GM12878 (cell line): ENCODE measurements at places on chromosomes 6 and 20. TPM values are rescaled to one million over a fixed set of nuclear protein-coding genes. Genes with fewer than 3 reads are reported as not detected.

DNA sequence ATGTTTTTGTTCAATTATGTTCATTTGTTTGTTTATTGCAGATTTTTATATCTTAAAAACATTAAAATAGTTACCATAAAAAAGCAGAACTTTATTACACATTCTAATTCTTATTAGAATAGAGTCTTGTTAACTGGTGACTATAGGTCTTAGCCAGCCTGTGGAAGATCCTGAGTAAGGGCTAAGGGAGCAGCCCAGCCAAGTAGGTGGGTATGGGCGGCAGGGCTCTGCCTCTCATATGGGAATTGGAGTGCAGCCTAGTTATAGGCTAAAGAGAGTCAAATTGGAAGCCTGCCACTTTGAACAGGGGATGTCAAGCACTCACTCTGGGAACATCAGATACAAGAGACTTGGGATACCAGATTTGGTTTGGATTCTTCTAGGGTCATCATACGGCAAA, 10.5 kb upstream of the HSF2 start:
- no peak overlapping the region for H3K27ac ChIP-seq
- H3K27me3 ChIP-seq = no peaks in the 10 kb centered on the region; the same call in 1 of the 2 replicates
- no peaks in the 10 kb centered on the region for H3K4me1 ChIP-seq
- H3K4me3 ChIP-seq = no peak overlapping the region

GRCh38 chr6:170470734-170471133, 82.4 kb downstream of the PSMB1 start:
- no peaks in the 10 kb centered on the region for H3K36me3 ChIP-seq
- no peak overlapping the region for H3K4me3 ChIP-seq
- H3K4me1 ChIP-seq = no peaks in the 10 kb centered on the region
- DNase-seq = no peak
- H3K27me3 ChIP-seq = no peaks in the 10 kb centered on the region

The NFATC2 gene
- total RNA-seq = 17.5 and 20.0 TPM in 2 replicates

The SAMD5 gene
- total RNA-seq = 0.23 TPM in 1 of 2 replicates, not detected in the other

The GSTA2 gene
- not detected in 2 replicates for total RNA-seq

GRCh38 chr20:41981746-41982145, 363.6 kb upstream of the CHD6 start:
- no peak overlapping the region for H3K4me3 ChIP-seq
- H3K4me1 ChIP-seq = no peaks in the 10 kb centered on the region
- no peaks in the 10 kb centered on the region for H3K36me3 ChIP-seq

The CASS4 gene
- 0.19 and 0.21 TPM in 2 replicates for total RNA-seq

The LHFPL5 gene
- not detected in 2 replicates for total RNA-seq

The EDN3 gene
- not detected in 2 replicates for total RNA-seq

DNA sequence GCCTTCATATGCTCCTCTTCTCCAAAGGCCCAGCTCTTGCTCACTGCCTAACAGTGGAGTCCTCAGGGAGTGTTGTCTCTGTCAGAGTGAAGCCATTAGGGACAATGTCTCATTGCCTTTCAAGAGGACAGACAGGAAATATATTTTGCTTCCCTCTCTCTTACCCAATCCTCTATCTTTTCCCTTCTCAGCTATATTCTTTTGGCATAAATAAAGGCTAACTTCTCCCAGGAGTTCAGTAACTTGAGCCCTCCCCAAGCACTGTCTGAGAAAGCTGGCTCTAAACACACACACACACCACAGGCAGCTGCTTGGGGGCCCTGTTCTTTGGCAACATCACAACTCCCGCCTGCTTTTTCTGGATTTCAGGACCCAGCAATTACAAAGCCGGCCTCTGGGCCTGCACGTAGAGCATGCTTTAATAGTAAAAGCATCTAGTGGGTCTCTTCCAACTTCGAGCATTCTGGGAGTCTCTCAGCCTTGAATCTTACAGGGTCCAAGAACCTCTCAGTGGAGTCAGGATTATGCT, 34.7 kb upstream of the LAMA4 start:
- no peaks in the 10 kb centered on the region for H3K36me3 ChIP-seq
- DNase-seq = no peak
- H3K4me1 ChIP-seq = no peaks in the 10 kb centered on the region
- H3K27ac ChIP-seq = no peak overlapping the region

DNA sequence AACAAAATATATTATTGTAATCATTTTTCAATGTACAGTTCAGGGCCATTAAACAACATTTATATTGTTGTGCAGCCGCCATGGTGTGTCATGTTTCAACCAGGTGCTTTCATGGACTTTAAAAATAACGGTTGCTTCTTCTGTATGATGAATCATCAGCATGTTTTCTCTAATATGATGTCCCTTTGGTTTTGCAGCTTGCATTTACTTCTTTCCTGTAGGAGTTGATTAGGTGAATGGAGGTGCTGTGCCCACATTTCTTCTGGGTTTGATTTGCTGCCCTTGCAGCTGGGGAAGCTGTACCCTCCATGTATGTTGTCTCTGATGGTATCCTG, 54.9 kb upstream of the TULP4 start:
- no peak for DNase-seq
- H3K4me1 ChIP-seq = no peaks in the 10 kb centered on the region
- H3K27ac ChIP-seq = no peak overlapping the region
- H3K36me3 ChIP-seq = no peaks in the 10 kb centered on the region; the same call in 1 of the 2 replicates

DNA sequence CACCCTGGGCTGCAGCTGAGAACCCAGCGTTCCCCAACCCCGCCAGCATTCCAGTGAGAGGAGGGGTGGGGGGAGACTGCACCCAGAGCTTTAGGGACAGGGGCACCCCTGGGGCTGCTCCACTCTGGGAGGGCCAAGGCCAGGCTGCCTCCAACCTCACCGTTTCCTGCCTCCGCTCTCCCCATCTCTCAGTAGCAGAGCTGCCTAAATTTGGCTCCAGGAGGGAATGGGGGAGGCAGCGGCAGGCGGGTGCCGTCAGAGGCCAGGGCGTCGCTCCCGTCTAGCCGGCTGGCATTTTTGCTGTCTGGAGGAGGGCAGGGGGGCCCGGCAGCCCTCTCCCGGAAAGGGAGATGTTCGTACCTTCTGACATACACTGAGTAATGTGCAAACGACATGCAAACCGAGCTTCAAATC, 46.6 kb downstream of the NOL4L start:
- H3K27me3 ChIP-seq = no peaks in the 10 kb centered on the region
- no peak overlapping the region for H3K27ac ChIP-seq
- H3K4me1 ChIP-seq = peaks cover 46% of the 10 kb centered on the region
- H3K36me3 ChIP-seq = no peaks in the 10 kb centered on the region
- no peak for DNase-seq
- no peak overlapping the region for H3K4me3 ChIP-seq

DNA sequence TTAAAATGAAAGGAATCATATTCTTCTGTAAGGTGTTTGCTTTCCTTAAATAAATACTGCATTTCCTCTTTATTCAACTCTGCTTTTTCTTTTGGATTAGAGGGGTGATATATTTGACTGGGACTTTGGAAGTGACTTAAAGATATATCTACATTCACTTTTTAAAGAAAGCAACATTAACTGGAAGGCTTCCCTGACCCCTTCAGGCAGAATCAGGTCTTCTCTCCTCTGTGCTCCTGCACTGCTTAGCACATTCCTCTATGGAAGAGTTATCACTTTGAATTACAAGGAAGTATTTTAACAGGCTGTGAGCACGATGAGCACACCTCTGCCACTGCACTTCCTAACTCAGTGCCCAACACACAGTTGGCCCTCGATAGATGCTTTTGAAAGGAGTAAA, 59.2 kb upstream of the POU3F2 start:
- no peak overlapping the region for H3K27ac ChIP-seq
- no peak overlapping the region for H3K4me3 ChIP-seq
- no peaks in the 10 kb centered on the region for H3K27me3 ChIP-seq
- no peaks in the 10 kb centered on the region for H3K36me3 ChIP-seq
- H3K4me1 ChIP-seq = peaks cover 7% of the 10 kb centered on the region
- no peak for DNase-seq

DNA sequence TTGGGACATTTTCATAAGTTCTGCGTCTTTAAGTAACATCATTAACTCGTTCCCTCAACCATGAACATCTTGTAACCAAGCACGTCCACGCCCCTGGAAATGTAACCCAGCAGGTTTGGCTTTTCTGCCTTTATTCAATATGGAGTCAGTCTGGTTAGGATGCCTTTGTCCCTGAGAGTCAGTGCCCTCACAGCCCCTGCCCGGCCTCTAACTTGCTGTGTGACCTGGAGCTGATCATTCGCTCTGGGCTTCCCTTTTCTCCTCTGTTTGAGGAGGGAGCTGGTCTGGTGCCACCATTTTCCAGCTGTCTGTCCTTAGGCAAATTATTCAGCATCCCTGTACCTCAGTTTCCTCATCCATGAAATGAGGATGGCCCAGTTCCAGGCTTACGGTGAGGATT, 26.5 kb upstream of the ANGPT4 start:
- no peak for DNase-seq
- no peak overlapping the region for H3K27ac ChIP-seq
- no peak overlapping the region for H3K4me3 ChIP-seq
- no peaks in the 10 kb centered on the region for H3K4me1 ChIP-seq
- H3K27me3 ChIP-seq = no peaks in the 10 kb centered on the region

The BPIFA1 gene
- not detected in 2 replicates for total RNA-seq

GRCh38 chr6:138089325-138089724, 17.9 kb downstream of the PERP start:
- H3K36me3 ChIP-seq = no peaks in the 10 kb centered on the region
- DNase-seq = no peak
- H3K4me1 ChIP-seq = no peaks in the 10 kb centered on the region
- H3K27me3 ChIP-seq = 0 out of 2 replicates have a peak, but pooled peaks cover 1% of the 10 kb centered on the region
- H3K4me3 ChIP-seq = no peak overlapping the region

GRCh38 chr6:75145976-75146375, 59.9 kb downstream of the COL12A1 start:
- no peaks in the 10 kb centered on the region for H3K36me3 ChIP-seq
- no peaks in the 10 kb centered on the region for H3K27me3 ChIP-seq
- no peak overlapping the region for H3K27ac ChIP-seq
- no peak overlapping the region for H3K4me3 ChIP-seq
- no peak for DNase-seq

DNA sequence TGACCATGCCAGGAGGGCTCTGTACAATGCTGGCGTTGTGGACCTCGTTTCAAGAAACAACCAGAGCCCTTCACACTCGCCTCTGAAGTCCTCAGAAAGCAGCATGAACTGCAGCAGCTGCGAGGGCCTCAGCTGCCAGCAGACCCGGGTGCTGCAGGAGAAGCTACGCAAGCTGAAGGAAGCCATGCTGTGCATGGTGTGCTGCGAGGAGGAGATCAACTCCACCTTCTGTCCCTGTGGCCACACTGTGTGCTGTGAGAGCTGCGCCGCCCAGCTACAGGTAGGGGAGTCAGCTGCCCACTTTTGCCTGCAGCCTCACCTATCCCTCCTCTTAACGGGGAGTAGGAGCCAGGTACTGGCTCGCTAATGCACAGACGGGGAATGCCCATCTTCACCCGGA, 16.2 kb downstream of the MYLIP start:
- no peak overlapping the region for H3K27ac ChIP-seq
- H3K27me3 ChIP-seq = no peaks in the 10 kb centered on the region
- DNase-seq = no peak

GRCh38 chr6:70763754-70764510, 96.2 kb downstream of the SMAP1 start:
- H3K4me3 ChIP-seq = no peak overlapping the region
- no peak for DNase-seq
- no peaks in the 10 kb centered on the region for H3K36me3 ChIP-seq
- H3K4me1 ChIP-seq = no peaks in the 10 kb centered on the region

The FKBP1C gene
- total RNA-seq = 1.3 and 1.5 TPM in 2 replicates

The PGC gene
- 0.26 and 1.2 TPM in 2 replicates for total RNA-seq

- no peak for DNase-seq
- H3K27ac ChIP-seq = no peak overlapping the region
- no peaks in the 10 kb centered on the region; the same call in none of the 2 replicates for H3K27me3 ChIP-seq
- H3K4me3 ChIP-seq = no peak overlapping the region
- H3K4me1 ChIP-seq = no peaks in the 10 kb centered on the region
- H3K36me3 ChIP-seq = no peaks in the 10 kb centered on the region
Measured at GRCh38 chr6:107793191-107793590, 30.9 kb downstream of the SCML4 start.

The SEMG1 gene
- not detected in 2 replicates for total RNA-seq

DNA sequence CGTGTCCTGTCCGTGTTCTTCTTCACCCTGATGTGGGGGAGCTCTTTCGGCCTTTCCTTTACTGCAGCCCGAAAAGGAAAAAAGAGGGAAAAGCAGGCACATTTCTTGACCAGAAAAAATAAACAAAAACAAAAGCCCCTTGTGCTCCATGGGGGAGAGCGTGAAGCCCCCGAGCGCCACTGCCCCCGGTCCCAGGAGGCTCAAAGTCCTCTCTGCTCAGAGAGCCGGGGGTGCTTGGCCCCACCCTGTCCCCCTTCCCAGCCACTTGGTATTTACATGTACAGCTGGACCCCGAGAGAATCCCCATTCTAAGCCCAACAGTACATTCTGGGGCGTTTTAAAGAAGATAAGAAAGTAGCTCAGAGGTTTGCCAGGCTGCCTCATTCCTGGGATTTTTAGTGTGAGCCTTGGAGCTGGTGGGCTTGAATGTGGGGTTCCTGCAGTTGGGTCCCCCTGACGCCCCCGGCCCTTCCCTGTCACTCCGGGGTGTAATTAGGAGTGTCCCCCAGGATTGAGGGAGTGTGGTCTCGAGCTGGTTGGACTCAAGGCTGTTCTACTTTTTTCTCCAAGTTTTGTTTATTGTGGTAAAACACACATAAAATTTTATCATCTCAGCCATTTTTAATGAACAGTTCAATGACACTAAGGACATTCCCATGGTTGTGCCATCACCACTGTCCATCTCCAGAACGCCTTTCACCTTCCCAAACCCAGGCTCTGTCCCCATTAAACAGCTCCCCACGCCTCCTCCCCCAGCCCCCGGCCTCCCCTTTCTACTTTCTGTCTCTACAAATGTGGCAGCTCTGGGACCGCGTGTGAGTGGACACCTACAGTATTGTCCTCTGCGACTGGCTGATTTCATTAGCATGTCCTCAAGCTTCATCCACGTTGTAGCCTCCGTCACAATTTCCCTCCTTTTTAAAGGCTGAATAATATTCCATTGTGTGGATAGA, 55.7 kb upstream of the BHLHE23 start:
- no peaks in the 10 kb centered on the region for H3K4me1 ChIP-seq
- no peak overlapping the region for H3K4me3 ChIP-seq
- no peaks in the 10 kb centered on the region for H3K27me3 ChIP-seq
- DNase-seq = no peak
- H3K27ac ChIP-seq = no peak overlapping the region

- H3K27ac ChIP-seq = no peak overlapping the region
- peaks cover 4% of the 10 kb centered on the region for H3K4me1 ChIP-seq
- H3K36me3 ChIP-seq = no peaks in the 10 kb centered on the region
Measured at GRCh38 chr6:30219244-30219643, 6.0 kb upstream of the TRIM26 start.

- peak overlapping the region; percentile 7; the same call in 1 of the 2 replicates for H3K27ac ChIP-seq
- peaks cover 2% of the 10 kb centered on the region; the same call in 1 of the 2 replicates for H3K36me3 ChIP-seq
Measured at GRCh38 chr6:118810420-118811027, 83.4 kb upstream of the ASF1A start.

DNA sequence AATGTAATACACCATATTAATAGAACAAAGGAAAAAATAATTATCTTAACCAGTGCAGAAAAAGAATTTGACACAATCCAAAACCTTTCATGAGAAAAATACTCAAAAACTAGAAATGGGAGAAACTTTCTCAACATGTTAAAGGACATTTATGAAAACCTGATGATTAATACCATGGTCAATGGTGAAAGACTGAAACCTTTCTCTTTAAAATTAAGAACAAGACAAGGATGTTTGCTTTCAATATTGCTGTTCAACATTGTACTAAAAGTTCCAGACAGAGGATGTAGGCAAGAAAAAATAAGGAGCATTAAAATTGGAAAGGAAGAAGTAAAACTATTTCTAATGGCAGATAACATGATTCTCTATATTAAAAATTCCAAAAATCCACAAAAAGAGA, 981.3 kb upstream of the FLRT3 start:
- DNase-seq = no peak
- H3K36me3 ChIP-seq = no peaks in the 10 kb centered on the region
- peaks cover 21% of the 10 kb centered on the region for H3K4me1 ChIP-seq
- peak overlapping the region; percentile 93 for H3K27ac ChIP-seq
- no peaks in the 10 kb centered on the region for H3K27me3 ChIP-seq
